ENCODE measurements at places on chromosomes 5 and 9. TPM values are rescaled to one million over a fixed set of nuclear protein-coding genes. Genes with fewer than 3 reads are reported as not detected.

DNA sequence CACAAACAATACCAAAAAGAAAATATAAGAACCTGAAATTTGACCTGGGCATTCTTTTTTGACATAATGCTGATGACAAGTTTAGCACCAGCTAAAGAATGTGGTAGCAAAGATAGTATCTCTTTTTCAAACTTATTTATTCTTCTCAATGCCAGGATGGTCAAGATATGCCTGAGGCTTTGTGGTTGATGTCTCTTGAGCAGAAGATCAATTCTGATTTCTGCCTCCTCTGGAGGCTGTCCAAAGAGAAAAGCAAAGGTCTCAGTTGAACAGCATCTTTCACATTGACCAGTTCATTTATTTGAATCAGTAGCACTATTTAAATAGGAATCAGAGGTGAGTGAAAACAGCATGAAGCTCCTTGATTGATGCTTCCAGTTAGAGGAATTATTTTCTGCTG, 588.2 kb downstream of the HTR1A start:
- DNase-seq: no peak

DNA sequence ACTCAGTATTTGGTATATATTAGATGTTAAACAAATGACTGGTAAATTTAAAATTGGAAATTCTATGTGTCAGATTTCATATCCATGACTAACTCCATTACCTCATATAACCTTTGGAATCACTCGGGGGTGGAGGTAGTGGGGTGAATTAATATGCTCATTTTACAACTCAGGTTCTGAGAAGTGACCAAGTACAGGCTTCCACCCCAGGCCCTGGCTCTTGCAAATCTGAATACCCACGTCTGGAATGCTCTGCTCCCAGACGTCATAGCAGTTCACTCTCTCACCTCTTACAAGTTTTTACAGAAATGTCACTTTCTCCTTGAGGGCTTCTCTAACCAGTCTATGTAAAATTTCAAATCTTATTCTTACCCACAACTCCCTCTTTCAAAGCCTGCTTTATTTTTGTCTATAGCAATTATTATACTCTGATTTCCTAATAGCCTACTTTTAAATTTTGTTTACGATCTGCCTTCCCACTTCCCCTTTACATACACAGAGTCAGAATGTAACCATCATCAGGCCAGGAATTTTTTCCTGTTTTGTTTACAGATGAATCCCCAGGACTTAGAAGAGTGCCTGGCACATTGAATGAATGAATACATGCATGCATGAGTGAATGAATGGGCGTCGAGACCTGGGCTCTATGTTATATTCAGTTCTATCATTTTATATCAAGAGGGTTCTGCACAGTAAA, 134.1 kb upstream of the IFNE start:
- peak; percentile 87 for DNase-seq

DNA sequence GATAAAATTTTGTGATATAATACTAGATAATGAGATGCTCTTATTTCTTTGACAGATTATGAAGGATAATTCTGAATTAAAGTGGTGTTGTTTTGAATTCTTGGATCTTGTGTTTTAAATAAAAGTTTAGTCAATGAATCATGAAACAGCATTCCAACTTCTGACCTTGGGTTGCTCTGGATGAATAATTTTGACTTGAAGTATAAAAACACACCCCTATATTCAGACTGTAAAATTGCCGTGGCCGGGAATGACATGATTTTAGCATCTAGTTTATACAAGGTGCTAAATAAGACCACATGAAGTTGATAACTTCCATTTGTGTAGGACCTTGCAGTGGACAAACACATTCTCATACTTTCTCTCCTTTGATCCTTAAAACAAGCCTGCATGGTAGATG, 67.2 kb upstream of the DAP start:
- DNase-seq: no peak

DNA sequence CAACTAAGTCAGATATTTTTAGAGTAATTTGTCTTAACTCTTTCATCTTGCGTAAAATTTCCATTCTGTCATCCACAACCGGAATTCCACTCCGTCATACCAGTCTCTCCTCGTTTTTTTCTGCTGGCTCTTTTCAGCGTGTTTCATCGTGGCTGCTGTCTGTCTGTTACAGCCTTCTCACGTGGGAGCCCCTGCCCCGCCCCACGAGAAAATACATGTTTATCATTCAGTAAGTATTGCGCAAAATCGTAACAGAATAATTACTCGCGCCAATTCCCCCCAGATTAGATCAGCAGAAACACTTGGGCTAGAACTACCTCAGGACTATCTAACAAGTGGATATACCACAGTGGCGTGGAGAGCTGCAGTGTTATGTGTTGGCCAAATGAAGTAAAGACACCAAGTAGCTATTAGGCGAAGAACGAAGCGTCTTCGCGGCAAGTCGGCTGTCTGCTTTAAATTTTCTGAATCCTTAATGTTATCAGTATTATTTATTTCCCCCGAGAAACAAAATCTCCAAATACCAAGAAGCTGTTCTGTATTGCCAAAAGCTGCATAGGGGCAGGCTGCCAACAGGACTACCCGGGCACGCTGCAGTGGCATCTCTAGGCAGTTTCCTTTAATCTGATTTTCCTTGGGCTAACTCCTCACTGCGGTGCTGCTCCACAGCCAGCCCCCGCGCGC, 566 bp upstream of the FOCAD start:
- no peak for DNase-seq

DNA sequence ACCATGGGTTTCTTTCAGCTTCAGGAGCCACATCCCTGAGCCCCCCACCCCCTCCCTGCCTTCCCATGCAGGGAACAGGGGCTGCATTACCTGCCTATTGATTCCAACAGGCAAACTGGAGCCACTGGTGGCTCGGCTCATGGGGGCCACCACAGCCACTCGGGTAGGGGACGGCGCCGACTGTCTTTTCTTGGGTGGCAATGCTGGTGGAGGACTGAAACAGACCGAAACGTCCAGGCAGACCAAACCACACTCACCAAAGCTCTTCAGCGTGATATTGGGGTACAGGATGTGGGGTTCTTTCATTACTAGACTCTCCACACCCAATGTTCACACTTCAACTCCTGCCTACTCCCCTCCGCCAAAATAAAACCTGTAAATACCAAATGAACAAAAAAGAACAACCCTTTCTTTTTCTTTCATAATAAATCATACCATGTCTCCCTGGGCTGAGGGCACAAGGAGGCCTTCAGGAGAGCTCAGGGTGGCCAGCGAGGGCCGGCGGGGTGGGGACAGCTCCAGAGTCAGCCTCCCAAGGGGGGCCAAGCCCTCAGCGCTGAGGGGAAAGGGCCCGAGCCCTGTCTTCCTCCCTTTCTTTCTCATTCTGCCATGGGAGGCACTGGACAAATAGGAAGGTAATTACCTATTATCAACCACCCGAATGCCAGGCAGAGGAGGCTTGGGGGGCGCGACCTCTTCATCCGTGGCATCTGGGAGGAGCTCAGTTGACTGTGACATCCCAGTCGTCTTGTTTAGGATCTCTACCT, 83.3 kb downstream of the PRRT1B start:
- no peak for DNase-seq

PIP5K1B gene
- polyA plus RNA-seq: not detected

DNA sequence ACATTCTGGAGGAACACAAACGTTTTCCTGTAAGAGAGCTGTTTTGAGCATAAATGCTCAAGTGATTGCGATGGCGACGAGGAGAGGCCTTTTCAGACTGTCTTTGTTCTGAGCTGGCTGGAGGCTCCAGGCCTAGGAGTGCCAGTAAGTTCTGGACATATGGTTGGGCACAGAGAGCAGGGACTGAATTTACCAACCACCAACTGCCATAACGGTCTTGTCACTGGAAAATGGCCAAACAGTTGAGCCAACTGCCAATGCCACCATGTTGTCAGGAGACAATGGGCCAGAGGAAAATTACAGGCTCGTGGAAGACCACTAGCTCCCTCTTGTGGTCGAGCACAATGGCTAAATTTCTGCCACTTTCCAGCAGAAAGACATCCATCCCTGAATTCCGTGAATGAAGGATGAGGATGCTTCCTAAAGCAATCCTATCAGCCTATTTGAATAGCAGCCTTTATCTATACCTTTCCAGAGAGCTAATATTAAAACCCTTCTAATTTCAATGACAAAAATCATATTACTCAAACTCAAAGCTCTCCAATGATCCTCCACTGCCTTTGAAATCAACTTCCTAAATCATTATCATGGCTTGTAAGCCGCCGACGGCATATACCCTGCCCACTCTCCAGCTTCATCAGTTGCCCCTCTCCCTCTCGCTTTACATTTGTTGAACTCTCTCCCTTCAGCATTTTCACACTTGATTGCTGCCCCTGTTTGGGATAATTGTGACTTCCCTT, 66.9 kb upstream of the GLIS3 start:
- DNase-seq: peak; percentile 24

DNA sequence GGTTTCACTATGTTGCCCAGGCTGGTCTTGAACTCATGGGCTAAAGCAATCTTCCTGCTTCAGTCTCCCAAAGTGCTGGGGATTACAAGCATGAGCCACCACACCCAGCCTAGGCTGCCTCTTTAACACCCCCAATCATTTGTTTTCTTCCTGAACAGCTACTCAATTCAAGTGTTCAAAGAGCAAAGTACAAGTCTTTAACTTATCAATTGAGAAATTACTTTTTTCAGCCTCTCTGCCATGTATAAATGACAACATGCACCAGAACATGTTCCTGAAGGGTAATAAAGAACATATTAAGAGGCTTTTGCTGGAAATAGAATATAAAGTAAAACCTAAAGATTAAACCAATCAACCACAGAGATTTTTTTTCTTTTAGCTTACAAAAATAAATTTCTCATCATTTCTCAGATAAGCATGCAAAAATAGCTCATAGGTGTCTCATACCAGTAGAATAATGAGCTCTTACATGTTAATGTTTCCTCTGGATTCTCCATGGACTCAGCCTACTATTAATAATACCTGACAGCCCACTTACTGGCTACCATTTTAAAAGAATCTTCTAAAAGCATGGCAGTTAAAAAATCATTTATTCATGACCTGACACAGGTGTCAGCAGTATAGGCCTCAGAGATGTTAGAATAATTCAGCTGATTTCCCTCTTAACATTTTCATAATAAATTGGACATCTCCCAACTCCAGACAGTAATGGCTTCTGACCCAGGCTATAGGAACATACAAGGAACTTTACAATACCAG, 60.0 kb downstream of the MCTP1 start:
- no peak for DNase-seq

- no peak for DNase-seq
Observed at GRCh38 chr5:15480436-15480835, 19.5 kb upstream of the FBXL7 start.

All from AG04450 (cell line).